ENCODE measurements at places on chromosomes 6 and 20.
A peak's percentile ranks its signal among the peaks of the same experiment; 100 is the strongest.

DNA sequence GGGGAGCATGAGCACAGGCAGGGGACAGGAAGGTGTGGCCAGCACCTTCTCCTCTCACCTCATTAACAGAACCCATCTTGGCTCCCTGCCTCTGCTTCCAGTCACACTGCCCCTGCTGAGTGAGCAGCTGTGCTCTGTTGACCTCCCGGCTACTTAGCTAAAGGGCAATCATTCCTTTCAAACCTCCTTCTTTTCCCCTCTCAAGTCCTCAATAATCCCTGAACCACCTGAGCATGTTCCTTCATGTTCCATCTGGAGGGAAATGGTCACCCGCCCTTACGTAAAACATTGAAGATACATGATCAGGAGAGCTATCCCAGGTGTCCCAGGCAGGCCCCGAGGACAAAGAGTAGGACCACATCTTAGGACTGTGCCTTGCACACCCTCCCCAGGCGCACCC lies 21.7 kb upstream of the MRPS10 start:
- DNase-seq = no peak

GRCh38 chr6:50834929-50835410 lies 16.3 kb downstream of the TFAP2B start:
- DNase-seq = no peak

DNA sequence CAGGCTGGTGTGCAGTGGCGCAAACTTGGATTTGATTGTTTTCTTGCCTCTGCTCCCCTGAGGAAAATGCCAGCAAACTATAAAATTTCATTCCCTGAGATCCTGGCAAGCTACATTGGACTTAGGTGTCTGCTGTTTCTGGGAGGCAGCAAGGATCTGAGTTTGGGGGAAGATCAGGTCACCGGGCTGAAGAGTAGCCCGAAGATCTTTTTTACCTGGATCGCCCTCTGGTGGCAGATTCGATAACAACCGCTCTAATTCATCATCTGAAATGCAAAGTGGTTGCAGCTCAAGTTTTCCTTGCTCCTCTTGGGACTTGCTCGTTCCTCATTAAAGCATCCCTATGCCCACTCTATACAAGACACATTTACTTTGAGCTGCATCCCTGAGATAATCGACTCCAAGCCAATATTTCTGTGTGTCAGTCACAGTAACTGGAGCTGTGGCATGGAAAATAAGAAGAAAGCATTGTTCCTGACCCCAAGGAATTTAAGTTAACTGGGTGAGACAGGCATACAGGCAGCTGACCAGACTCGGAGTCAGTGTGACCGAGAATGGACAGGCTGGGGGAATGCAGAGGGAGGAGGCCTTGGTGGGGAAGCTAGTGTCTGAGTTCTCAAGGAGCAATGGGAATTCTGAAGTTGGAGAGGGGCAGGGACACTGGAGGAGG lies 131.8 kb upstream of the PROKR2 start:
- no peak for DNase-seq

DNA sequence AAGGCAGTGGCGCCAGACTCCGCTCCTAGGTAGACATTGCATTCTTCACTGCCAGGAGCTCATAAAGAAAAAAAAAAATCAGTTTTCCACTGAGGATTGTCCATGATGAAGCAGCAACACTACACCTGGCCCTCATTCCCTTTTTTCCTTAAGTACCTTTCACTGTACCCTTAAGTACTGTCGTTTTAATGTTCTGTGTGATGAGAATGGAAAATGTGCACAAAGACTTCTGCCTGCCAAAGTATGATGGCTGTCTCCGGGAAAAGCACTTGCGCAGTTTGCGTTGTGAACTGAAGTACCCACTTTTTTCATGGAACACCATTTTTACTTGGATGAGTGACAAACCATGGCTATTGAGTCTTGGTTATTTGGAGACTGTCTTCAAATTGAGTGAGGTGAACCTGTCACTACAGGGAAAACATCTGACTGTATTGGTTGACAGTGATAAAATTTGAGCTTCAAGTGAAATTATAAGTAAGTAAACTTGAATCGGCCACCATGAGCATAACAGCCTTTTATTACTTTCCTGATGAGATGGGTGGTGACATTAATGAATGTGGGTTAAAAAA lies 104.8 kb downstream of the NCOA3 start:
- DNase-seq = no peak

- peak; percentile 77 for DNase-seq
Observed at GRCh38 chr6:23174781-23175361, 605.5 kb downstream of the HDGFL1 start.

GRCh38 chr20:8749986-8750385 lies 318.9 kb upstream of the PLCB4 start:
- no peak for DNase-seq

DNA sequence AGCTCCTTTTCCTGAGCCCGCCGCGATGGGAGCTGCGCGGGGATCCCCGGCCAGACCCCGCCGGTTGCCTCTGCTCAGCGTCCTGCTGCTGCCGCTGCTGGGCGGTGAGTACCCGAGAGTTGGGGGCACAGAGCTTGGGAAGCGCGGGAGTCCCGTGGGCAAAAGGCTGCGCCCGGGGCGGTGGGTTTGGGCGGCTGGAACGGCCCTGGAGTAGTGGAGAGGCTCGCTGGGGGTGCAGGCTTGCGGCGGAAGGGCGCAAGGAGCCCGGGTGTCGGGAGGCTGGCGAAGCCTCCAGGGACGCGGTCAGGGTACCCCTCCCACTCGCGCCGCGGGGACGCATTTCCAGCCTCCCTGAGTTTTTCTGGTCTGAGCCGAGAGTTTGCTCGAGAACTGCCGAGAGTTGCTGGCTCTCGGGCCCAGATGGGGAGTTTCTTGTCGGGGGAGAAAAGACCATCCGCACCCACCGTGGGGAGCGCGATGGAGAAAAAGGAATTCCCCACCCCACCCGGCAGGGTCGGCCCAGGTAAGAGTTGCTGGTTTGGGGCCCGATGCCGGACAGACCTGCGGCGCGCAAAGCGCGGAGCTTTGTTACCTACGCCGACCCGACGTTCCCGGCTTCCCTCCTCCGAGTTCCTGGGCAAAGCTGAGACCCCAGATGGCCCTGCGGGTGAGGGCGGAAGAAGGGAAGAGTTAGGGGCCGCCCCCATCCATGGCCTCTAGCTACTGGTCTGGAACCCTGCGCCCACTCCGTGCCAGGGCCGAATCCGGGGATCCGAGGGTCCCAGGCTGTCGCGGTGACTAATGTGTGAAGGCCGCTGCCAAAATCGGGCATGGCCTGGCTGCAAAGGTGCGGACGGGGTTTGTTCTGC lies 584 bp downstream of the PTK7 start:
- DNase-seq = no peak
